ENCODE measurements at places on chromosomes 5 and 9. TPM values are rescaled to one million over a fixed set of nuclear protein-coding genes. Genes with fewer than 3 reads are reported as not detected.

Gene MBLAC2
- total RNA-seq = 8.1 TPM

Gene PCDHGA1
- total RNA-seq = 2.2 TPM

Gene FOXD4L5
- total RNA-seq = not detected

Gene FRMPD1
- total RNA-seq = 0.12 TPM

Gene AIF1L
- 87.8 TPM for total RNA-seq

Gene HK3
- total RNA-seq = not detected

Gene ADRB2
- 1.3 TPM for total RNA-seq

Gene CDH10
- total RNA-seq = not detected

Gene ANKRD34B
- 2.9 TPM for total RNA-seq

Gene LRRC14B
- not detected for total RNA-seq

DNA sequence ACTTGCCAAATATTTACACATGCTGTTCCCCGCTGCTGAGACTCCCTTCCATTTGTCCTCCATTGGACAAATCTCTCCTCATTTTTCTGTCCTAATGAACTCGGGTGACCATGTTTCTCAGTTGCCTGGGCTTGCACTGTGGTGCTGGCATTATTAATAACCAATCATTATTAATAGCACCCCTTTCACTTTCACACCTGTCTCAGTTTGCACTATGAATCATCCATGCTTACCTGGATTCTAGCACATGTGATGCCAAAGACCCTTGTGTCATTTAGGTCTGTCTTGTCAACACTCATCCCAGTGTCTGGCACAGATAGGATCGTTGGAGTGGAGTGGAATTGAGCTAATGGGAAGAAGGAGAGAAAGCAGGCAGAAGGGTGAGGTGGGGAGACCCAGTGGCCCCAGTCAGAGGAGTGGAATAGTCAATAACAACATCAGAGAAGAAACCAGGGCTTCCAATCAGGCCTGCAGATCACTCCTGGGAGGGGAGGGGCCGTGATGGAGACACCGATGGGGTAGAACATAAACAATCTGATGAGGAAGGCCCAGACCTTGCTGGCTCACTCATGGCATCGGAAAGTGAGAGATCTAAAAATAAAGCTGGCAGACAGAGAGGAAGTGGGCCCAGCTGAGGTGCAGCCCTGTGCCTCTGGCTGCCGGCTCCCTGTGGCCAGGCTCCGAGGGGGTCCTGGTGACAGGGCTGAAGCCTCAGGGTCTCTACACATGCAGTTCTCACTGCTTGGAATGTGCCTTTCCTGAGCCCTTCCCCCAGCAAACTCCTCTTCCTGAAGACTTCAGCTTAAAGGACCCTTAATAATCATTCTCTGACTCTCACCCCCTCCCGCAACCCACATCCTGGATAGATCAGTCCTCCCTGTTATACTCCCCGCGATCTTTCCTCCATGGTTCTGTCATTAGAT, 33.5 kb upstream of the CRB2 start:
- no peak overlapping the region for H3K4me3 ChIP-seq
- no peak overlapping the region for H3K27ac ChIP-seq
- no peaks in the 10 kb centered on the region for H3K36me3 ChIP-seq
- H3K4me1 ChIP-seq = peaks cover 4% of the 10 kb centered on the region
- H3K27me3 ChIP-seq = no peaks in the 10 kb centered on the region

- peak; percentile 61 for DNase-seq
- no peaks in the 10 kb centered on the region for H3K27me3 ChIP-seq
- H3K4me3 ChIP-seq = no peak overlapping the region
- no peaks in the 10 kb centered on the region for H3K36me3 ChIP-seq
- H3K27ac ChIP-seq = no peak overlapping the region
Measured at GRCh38 chr5:541539-542318, 17.5 kb upstream of the SLC9A3 start.

DNA sequence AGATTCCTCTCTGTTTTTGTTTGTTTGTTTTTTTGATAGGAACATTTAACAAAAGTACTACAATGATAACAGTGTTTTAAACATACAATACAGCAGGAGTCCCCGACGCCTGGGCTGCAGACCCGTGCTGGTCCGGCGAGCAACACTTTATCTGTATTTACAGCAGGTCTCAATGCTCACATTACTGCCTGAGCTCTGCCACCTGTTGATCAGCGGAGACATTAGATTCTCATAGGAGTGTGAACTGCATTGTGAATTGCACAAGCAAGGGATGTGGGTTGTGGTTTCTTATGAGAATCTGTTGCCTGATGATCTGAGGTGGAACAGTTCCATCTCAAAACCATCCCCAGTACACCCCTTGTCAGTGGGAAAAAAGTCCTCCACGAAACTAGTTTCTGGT, 1068.5 kb upstream of the CDH10 start:
- H3K27ac ChIP-seq = no peak overlapping the region
- no peaks in the 10 kb centered on the region for H3K27me3 ChIP-seq
- peak; percentile 46 for DNase-seq
- no peaks in the 10 kb centered on the region for H3K36me3 ChIP-seq
- no peak overlapping the region for H3K4me3 ChIP-seq

- H3K4me3 ChIP-seq = no peak overlapping the region
- 0 out of 2 replicates have a peak, but pooled peaks cover 7% of the 10 kb centered on the region for H3K36me3 ChIP-seq
- peaks cover 5% of the 10 kb centered on the region for H3K27me3 ChIP-seq
- H3K27ac ChIP-seq = no peak overlapping the region
- H3K4me1 ChIP-seq = 0 out of 2 replicates have a peak, but pooled peaks cover 3% of the 10 kb centered on the region
- DNase-seq = no peak
Measured at GRCh38 chr5:41863871-41864486, 6.2 kb downstream of the OXCT1 start.

- H3K36me3 ChIP-seq = no peaks in the 10 kb centered on the region
- peaks cover 13% of the 10 kb centered on the region for H3K27me3 ChIP-seq
- no peaks in the 10 kb centered on the region for H3K4me1 ChIP-seq
- H3K27ac ChIP-seq = no peak overlapping the region
Measured at GRCh38 chr5:136034984-136035383, 6.2 kb downstream of the TGFBI start.

DNA sequence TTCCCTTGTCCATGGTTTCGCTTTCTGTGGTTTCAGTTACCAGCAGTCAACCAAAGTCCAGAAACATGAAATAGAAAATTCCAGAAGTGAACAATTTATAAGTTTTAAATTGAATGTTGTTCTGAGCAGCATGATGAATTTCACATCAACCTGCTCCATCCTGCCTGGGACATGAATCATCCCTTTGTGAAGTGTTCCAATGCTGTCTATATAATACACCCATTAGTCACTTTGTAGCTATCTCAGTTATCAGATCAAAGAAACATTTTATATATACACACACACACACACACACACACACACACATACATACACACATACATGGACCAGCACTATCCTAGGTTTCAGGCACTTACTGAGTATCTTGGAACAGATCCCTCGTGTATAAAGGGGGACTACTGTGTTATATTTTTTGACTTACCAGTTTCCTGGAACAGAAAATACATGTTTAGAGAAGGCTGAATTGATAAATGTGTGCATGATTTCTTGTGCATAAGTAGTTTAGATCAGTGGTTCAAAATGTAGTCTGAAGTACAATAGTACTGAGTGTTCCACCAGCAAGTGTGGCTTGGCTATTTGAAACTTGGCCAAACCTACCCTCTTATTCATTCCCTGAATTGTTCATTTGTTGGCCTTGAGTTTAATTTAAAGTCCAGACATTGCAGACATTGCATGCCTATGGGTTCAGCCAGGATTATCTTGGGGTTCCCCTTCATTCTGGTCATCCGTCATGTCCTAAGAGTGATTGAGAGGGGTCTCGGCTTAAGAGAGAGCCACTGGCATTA, 510.0 kb downstream of the GADD45G start:
- H3K4me3 ChIP-seq = no peak overlapping the region
- H3K4me1 ChIP-seq = no peaks in the 10 kb centered on the region
- no peak overlapping the region for H3K27ac ChIP-seq
- DNase-seq = no peak
- no peaks in the 10 kb centered on the region for H3K36me3 ChIP-seq

GRCh38 chr5:15026011-15026893, 154.7 kb upstream of the ANKH start:
- H3K36me3 ChIP-seq = no peaks in the 10 kb centered on the region
- no peak for DNase-seq
- H3K4me1 ChIP-seq = peaks cover 17% of the 10 kb centered on the region
- H3K27ac ChIP-seq = no peak overlapping the region
- H3K4me3 ChIP-seq = no peak overlapping the region

GRCh38 chr9:98639133-98639532, 69.6 kb downstream of the GABBR2 start:
- H3K27ac ChIP-seq = no peak overlapping the region
- H3K4me3 ChIP-seq = no peak overlapping the region
- no peaks in the 10 kb centered on the region for H3K4me1 ChIP-seq
- DNase-seq = no peak

DNA sequence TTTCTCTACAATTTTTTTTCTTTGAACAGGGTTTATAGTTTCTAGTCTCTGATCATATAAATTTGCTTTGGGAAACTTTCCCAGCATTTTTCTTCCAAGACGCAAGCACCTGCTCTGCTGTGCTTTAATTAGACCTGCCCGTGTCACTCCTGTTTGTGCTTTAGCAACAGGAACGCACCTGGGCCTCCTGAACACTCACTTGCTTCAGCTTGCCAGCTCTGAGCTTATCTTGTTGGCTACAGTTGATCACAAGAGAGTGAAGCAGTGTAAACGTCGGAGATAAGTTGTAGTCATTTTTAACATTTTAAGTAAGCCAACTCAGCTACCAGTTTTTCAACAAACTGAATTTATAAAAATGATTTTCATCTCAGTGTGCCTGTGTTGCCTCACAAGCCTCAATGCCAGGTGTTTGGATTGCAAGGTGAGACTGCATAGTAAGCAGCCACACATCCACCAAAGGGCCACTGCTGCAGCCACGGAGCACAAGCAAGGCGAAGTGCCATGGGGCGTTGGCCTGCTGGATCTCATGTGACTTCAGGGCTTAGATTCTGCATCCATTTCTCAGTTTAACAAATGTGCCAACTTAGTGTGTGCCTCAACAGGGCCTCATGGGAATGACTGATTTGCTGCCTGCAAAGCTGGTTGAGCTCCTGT, 166.9 kb downstream of the TRIO start:
- peaks cover 7% of the 10 kb centered on the region for H3K36me3 ChIP-seq
- peaks cover 6% of the 10 kb centered on the region for H3K4me1 ChIP-seq
- DNase-seq = no peak
- H3K4me3 ChIP-seq = no peak overlapping the region
- H3K27me3 ChIP-seq = no peaks in the 10 kb centered on the region

DNA sequence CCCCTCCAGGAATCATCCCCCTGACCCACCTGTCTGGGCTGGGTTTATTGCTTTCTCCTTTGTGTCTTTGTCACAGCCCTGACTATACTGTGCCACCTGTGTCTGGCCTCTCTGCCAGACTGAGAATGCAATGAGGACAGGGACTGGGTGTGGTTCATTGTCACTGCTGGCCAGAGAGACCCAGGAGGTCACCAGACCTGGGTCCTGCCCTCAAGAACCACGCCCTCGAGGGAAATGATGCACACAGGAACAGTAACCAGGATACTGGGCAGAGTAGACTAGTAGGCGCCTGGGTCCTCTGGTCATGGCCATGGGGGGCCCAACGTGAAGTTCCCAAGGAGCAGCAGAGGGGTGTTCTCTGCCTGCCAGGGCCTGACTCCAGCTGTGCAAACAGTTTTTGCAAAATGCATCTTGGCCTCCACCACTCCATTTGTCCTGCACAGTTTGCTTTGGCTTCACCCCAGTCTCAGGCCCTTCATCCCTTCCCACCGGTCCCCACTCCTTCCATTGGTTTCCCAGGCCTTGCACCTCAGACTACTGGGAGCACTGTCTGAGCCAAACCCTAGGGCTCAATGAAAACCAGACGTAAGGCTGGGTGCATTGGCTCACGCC, 17.8 kb downstream of the RGS3 start:
- no peaks in the 10 kb centered on the region for H3K27me3 ChIP-seq
- no peak overlapping the region for H3K27ac ChIP-seq
- no peak for DNase-seq
- H3K4me1 ChIP-seq = 0 out of 2 replicates have a peak, but pooled peaks cover 3% of the 10 kb centered on the region
- H3K4me3 ChIP-seq = no peak overlapping the region

DNA sequence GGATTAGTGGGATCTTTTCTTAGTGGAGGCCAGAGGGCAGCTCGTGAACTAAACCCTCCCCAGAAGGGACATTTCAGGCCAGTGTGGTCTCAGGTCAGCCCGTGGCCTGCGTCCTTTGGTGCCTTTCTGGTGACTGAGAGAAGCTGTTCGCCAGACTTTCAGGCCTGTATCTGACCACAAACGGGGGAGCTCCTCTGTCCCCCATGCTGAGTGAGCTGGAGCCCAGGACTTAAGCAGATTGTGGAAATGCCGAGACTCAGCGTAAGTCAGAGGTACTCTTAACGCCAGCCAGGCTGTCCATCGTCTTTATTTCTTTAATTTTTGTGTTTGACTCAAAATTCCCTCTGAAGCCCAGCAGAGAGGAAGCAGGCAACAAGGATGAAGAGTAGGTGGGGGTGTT, 54.8 kb upstream of the NCS1 start:
- H3K27ac ChIP-seq = peak overlapping the region; percentile 85
- H3K27me3 ChIP-seq = no peaks in the 10 kb centered on the region
- H3K4me3 ChIP-seq = no peak overlapping the region
- peaks cover 5% of the 10 kb centered on the region for H3K4me1 ChIP-seq
- peaks cover 13% of the 10 kb centered on the region for H3K36me3 ChIP-seq

DNA sequence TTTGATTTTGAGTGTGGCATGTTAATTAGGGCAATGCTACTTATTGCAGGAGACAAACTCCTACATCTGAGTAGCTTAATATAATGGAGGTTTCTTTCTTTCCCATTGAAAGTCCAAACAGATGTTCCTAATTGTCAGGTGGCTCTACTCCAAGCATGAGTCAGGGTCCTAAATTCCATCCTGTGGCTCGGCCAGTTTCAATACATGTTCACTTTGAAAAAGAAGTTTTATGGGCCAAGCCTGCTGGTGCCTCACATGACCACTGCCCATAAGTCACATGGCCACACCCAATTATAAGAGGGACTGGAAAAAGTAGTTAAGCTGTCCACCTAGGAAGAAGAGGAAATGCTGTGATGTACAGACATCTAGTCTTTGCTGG, 170.4 kb downstream of the ARRDC3 start:
- no peaks in the 10 kb centered on the region for H3K36me3 ChIP-seq
- H3K27me3 ChIP-seq = no peaks in the 10 kb centered on the region
- H3K27ac ChIP-seq = no peak overlapping the region
- no peaks in the 10 kb centered on the region for H3K4me1 ChIP-seq
- DNase-seq = no peak

DNA sequence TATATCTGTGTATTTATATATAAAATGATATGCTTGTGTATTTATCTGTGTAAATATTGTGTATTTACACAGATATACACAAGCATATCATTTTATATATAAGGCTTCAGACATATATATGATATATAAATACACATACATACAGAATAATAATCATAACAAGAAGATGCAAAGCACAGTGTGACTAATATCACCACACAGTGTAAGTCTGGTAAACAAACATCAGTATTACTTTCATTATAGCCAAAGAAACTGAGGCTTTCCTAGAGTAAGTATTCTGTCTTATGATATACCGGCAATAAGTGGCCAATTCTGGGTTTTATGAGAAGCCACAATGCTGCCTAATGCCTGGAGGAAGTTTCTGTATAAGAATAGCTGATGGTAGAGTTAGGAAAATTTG, 29.9 kb upstream of the RAPGEF6 start:
- no peak overlapping the region for H3K4me3 ChIP-seq
- H3K27me3 ChIP-seq = no peaks in the 10 kb centered on the region
- no peak overlapping the region for H3K27ac ChIP-seq

- H3K4me3 ChIP-seq = no peak overlapping the region
- H3K4me1 ChIP-seq = no peaks in the 10 kb centered on the region
- H3K36me3 ChIP-seq = no peaks in the 10 kb centered on the region
- DNase-seq = no peak
- no peak overlapping the region for H3K27ac ChIP-seq
Measured at GRCh38 chr5:367358-368130, 46.0 kb downstream of the AHRR start.

GRCh38 chr9:86079421-86079831, 19.9 kb downstream of the GOLM1 start:
- H3K4me1 ChIP-seq = no peaks in the 10 kb centered on the region
- no peaks in the 10 kb centered on the region for H3K27me3 ChIP-seq
- no peak overlapping the region for H3K27ac ChIP-seq
- H3K4me3 ChIP-seq = no peak overlapping the region

Data from GM23338 (cell line).